ENCODE measurements at places on chromosomes 2 and 18. TPM values are rescaled to one million over a fixed set of nuclear protein-coding genes. Genes with fewer than 3 reads are reported as not detected.

GRCh38 chr2:133986081-133986837 lies 267.6 kb upstream of the MGAT5 start:
- no peak for DNase-seq

DNA sequence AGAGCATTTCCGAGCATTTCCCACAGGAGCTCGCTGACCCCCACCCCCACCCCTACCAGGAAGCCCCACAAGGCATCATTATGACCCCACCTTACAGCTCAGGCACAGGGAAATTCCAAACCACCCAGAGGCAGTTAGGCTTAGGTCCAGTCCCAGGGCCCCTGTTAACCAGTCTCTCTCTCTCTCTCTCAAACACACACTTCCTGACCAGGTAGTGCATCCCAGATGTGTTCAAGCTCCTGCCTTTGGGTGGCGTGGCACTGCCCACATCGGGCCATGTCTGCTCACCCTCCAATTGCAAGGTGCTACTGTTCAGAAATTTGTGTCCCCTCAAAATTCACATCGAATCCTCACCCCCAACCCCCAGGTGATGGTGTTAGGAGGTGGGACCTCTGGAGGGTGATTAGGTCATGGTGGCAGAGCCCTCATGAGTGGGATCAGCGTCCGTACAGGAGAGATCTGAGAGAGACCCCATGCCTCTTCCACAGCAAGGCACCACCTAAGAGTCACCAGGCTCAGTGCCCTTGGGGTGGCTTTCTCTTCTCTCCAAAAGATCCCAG lies 8.8 kb downstream of the COPS9 start:
- DNase-seq = no peak

GRCh38 chr18:9354256-9354655 lies 19.7 kb downstream of the TWSG1 start:
- DNase-seq = peak; percentile 61

DNA sequence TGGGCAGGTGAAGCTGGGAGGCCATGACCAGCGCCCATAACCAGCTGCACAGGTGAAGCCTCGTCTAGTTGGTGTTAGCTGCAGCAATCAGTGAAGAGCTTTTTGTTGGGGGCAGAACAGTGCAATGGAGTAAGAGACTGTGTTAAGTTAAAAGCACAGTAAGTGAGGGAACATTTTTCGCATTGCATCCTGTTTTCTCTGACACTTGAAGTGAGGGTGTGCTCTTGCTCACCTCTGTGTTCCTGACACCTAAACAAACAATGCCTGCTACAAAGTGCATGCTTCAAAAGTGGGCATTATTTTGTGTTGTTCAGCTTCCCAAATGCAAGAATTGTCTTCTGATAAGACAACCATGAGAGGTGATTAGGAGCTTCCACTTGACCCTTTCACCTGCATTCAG lies 324.0 kb upstream of the ACVR2A start:
- no peak for DNase-seq

GRCh38 chr2:15732341-15733077 lies 140.8 kb downstream of the DDX1 start:
- peak; percentile 38 for DNase-seq

- DNase-seq = no peak
Observed at GRCh38 chr2:171217330-171217729, 56.6 kb upstream of the TLK1 start.

GRCh38 chr2:22885245-22885644 lies 499.7 kb upstream of the KLHL29 start:
- DNase-seq = no peak

DNA sequence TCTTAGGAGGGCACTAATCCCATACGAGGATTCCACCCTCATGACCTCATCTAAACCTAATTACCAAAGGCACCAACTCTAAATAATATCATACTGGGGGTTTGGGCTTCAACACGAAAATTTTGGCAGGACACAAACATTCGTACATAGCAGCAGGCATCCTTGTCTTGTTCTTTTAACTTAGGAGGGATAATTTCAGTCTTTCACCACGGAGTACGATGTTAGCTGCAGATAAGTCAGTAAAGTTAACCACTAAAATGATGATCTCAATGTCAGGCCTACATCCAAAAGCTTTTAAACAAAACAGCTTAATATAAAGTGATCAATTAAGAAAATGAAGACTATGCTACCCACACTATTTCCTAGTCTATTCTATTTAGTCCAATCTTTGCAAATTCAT lies 74.9 kb downstream of the ID2 start:
- DNase-seq = no peak

DNA sequence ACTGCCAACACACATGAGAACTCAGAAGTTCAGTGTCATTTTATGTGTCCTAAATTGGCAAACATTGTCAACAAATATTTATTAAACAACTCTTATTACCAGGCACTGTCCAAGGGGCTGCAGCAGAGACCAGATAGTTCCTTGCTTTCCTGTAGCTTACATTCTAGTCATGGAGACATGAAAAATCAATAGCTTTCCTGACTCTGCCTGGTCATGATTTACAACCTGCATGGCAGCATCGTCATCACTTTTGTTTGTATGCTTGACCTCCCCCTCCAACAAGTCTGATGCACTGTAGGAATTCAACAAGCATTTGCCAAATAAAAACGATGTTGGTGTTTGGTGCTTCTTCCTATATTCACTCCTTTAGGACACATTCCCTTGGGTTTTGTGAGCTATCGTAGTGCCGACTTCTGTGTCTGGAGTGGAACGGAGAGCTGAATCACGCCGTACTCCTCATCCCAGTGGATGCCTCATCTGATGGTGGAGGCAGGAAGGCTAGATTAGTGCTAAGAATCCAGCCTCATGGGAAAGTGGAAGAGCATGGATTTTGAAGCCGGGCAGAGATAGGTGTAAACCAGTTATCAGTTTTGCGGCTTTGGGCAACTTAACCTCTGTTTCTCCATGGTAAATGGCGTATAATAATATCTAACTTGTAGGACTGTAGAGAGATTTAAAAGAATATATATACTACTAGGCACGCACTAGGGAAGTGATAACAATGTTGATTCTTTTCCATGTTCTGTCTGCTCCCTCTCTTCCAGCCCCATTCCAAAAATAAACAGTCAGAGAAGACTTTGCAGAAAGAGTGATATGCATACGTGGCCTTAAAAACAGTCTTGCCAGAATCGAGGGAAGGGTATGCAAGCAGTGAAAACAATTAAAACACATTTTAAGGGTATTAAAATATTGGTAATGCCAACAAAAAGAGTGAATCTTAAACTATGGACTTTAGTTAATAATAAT lies 120.5 kb upstream of the ZFP36L2 start:
- no peak for DNase-seq

DNA sequence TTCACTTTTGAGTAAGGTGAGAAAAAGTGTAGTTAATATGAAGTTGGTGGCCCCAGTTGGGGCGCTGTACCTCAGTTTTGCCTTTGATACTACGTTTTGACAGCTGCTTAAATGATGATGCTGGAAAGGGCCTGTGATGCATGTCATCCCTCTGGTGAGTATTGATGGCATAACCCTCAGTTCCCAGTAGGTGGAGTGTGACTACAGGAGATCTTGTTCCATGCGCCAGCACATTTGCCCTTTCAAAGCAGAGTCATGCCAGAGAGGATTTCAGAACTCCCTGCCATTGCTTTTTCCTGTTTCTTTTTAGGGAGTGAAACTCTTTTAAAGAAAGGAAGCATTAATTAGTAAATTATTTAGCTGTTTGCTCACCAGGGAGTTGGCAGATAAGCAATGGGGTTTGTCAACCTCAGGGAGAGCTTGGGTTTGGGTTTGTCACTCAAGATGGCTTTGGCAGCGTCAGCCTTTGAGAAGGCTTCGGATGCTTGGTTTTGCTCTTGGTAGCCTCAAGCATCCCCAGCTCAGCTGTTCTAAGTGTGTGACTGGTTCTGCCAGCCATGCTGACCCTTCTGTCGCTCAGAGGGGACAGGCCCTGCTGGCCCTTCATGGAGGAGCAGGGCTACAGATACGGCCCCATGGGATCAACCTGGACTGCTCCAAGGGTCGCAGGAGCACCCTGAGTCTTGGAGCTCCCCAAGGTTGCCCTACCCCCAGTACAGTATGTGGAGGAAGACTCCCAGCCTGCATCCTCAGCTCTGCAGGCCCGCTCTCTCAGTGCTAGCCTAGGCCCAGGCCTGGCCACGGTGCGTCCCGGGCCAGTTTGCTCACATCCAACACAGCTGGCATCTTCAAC lies 29.1 kb downstream of the ARMC9 start:
- DNase-seq = peak; percentile 70

DNA sequence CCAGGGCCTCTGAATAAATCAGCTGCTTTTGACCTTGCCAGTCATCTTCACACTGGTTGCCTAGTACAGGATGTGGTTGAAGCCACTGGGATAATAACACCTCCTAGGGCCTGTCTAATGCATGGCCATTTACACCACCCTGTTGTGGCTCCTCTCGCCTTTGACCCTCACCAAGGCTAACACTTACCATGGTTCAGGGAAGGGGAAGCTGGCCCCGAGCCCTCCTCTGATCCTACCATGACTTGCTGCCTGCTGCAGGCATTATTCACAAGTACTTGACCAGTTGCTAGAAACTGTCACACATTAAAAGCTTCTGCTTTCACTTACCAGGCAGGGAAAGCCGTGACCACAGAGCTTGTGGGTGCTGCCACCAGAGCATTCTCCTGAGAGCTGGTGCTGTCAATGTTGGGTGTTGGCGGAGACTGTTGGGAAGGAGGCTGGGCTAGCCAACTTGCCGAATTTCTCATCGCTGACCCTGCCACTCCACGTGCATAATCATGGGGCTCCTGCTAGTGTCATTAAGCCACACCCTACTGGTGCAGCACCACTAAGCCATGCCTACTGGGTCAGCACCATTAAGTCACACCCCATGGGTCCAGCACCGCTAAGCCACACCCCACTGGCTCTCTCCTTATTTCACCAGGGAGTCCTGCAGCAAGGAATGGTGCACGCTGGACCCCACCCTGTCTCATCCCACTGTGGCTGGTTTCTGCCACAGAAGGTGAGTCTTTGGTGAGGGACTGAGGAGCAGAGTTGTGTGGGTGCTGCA lies 47.0 kb upstream of the TTC39C start:
- DNase-seq = peak; percentile 53

- DNase-seq = no peak
Observed at GRCh38 chr2:174473796-174474195, 13.0 kb downstream of the GPR155 start.

GRCh38 chr18:57749604-57749970 lies 53.5 kb downstream of the ATP8B1 start:
- no peak for DNase-seq

DNA sequence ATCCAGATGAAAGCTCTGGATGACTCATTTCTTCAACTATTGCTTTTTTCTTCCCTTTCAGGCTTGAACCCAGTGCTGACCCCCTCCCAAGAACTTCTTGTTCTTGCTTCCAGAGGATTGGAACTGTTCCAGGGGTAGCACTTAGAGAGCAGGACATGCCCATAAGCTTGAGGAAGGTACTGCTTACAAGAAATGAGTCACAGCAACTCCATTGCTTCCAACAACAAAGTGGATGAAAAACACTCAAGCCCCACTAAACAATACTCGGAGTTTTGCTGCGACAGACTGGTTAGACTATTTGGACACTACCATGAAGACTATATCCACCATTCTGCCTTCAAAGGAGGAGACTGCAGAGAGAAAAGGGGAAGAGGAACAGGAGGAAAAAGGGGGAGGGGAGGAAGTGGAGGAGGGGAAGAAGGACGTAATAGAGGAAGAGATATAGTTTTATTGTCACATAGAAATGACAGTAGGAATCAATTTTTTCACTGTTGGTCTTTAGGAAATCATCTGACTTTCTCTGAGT lies 1.6 kb upstream of the EPC2 start:
- DNase-seq = no peak

Gene LBX2
- 1.2 TPM for total RNA-seq

Gene LIPG
- 0.18 TPM for total RNA-seq

Gene TUBA3E
- not detected for total RNA-seq

Gene RNU2-63P
- 12.3 TPM for total RNA-seq

Gene SMYD1
- total RNA-seq = not detected

Gene CACNB4
- total RNA-seq = 18.2 TPM

Gene QPCT
- total RNA-seq = 0.15 TPM

Gene MROH2A
- not detected for total RNA-seq

Gene MAP2
- total RNA-seq = 0.29 TPM

Gene LOXL3
- 29.0 TPM for total RNA-seq

Gene RETSAT
- 26.2 TPM for total RNA-seq
